Activated T-cell treated with anti-CD3 and anti-CD28 coated beads for 4 hours (primary cell): ENCODE measurements at places on chromosomes 5 and 9.

DNA sequence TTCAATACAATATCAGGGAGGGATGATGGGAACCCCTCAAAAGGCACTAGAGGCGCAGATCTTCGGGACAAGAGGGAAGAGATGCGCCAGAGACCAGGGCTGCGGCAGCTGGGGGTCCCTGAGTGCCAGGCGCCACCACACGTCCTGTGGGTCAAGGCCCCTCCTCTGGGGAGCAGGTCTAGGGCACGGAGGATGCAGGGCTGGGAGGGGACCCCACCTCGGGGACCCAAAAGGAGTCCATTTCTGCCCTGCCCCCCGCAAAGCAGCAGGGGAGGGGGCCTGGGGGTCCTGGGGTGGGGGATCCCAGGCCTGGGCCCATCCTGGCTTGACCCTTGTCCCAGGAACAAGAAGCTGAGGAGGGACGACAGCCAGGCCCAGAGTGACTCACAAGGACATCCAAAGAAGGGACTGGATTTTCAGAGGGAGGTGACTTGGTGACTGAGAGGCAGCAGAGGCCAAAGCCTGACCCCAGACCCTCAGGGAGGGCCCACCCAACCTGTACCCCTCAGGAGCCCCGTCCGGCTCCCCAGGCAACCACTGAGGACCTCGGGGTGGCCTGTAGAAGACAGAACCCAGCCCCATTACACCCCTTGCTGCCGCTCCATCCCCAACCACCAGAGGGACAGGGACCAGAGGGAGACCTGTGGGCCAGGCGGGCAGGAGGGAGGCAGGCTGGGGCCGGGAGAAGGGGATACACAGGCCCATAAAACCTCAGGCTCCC, 54.2 kb downstream of the LRSAM1 start:
- DNase-seq: no peak

DNA sequence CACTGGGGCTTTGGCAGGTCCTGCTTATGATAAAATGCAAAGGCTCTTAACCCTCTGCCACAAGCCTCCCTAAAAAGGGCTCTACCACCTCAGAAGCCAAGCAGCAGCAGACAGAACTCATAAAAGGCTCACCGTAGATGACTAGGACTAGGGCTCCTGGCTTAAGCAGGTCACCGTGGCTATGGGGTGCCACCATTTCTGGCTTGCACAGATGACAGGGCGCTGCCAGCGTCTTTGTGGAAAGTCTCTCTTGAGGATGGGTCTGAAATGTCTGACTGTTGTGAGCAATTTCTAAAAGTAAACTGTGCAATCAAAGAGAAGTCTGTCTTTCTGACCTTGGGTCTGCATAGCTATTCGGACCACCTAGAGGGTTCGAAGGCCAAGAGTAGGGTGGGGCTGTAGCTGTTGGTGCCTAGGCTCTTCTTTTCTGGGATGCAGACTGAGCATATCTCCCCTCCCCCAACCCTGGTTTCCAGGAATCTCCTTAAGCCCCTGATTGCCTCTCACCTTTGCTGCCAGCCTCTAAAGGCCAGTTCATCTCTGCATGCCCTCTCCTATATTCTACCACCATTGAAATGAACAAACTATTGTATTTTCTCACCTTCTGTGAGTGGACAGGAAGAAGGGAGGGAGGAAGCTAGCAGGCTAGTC, 307.4 kb downstream of the ARHGAP26 start:
- no peak for DNase-seq

DNA sequence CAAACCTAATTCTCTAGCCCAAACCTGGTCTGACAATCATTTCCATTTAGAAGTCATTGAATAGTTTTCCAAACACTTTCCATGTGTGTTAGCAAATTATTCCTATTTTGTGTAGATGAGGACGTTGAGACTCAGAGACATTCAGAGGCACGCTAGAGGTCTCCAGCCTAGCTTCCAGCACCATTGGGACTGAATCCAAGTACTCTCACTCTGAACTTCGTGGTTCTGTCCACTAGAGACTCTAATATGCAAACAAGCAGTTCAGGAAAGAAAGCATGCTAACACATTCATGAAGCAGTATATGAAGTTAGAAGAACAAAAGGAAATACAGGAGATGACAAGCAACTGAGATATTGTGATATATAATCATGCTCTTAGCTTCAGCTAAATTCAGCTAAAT, 354.8 kb downstream of the NTRK2 start:
- no peak for DNase-seq

GRCh38 chr5:1498623-1499416, 24.9 kb downstream of the LPCAT1 start:
- DNase-seq: no peak

GRCh38 chr5:120106912-120107525, 357.1 kb upstream of the PRR16 start:
- DNase-seq: no peak

DNA sequence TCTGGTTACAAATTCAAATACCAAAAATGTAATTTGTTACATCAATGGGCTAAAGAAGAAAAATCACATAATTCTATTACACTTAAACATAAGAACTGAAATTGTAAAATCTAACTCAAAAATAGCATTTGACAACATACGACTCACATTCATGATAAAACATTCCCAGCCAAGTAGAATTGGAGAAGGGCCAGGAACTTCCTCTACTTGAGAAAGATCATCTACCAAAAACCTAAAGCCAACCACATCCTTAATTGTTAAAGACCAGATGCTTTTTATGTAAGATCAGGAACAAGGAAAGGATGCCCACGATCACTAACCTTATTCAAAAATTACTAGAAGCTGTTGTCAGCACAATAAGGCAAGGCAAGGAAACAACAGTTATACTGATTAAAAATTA, 1819.8 kb upstream of the C9orf72 start:
- DNase-seq: no peak

DNA sequence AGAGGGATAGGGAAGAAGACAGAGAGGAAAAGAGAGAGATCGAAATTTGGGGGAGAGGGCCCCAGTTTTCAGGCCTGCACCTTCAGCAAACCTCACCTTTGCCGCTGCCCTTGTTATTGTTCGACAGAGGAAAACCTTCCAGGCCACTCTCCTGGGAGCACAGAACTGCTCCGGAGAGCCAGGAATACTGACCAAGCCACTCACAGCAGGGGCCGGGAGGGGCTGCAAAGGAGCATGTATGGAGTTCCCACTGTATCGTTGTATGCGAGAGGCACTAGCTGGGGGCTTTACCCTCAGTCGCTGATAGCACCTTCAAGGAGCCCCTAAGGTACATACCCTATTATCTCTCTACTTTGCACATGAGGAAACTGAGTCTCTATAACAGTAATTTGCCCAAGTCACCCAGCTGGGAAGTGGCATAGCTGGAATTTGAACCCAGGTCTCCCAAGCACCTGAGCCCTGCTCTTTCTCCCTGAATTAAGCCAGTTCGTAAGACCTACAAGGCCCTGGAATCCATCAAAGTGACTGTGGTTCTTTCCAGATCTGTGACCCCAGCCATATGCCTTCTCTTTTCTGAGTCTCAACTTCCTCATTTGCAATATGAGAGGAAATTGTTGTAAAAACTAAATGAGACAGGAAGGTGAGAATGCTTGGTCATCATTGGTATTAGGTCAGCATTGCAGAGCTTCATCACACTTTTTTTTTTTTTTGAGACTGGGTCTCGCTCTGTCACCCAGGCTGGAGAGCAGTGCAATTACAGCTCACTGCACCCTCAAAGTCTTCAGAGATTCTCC, 21.0 kb upstream of the FOXE1 start:
- DNase-seq: no peak

DNA sequence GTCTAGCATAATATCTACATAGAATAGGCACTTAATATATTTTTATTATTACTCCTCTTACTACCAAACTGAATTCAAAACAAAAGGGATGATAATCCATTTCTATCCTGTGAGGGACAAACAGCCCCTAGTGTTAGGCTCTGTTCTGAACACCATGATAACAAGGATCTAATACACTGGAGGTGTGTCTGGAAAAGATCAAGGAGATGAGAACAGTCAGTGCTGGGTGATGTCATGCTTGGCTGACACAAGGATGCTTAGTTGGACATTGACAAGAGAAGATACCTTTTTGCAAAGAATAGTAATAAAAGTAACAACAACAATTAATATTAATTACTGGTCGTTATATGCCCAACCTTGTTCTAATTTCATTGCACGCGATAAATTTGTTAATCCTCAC, 458.7 kb downstream of the EBF1 start:
- DNase-seq: no peak

DNA sequence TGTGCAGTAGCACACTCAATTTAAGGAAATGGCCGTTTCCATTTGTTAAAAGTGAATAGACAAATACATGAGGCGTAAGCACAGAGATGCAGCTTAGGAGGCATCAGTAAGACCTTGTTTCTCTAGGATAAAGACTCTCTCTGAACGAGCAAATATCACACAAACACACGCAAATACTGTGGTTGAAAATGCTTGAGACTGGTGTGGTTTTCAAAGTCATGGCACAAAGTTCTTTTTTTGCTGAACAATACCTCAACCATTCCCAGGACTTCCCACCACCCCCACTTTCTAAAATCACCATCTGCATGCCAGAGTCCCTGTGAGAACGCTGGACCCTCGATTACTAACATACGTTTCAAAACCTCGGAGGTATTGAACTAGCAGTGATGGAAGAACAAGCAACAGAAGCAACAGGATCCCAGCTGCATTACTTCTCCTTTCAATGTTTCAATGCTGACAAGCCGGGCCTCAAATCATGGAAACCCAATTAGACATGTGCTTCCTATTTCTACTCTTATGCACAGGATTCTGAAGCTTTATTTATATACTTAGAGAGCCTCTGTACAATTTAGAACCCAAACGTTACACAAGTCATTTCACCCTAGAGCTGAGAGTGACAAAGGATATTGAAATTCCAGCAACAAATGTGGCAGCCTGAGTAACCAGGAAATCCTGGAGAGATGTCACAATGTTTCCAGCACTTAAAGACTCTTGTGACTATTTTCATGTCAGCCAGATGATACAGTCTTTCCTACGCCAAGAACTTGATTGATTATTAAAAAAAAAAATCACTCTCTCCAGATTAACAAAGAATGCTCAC, 63.9 kb downstream of the CDC14B start:
- no peak for DNase-seq

- DNase-seq: no peak
Observed at GRCh38 chr5:142722896-142723295, 37.0 kb upstream of the FGF1 start.

GRCh38 chr5:154762261-154762660, 7.1 kb downstream of the LARP1 start:
- DNase-seq: no peak

GRCh38 chr9:33155393-33155792, 11.7 kb downstream of the B4GALT1 start:
- DNase-seq: no peak

GRCh38 chr5:106854922-106855321, 815.8 kb downstream of the EFNA5 start:
- no peak for DNase-seq

GRCh38 chr5:14326035-14326903, 183.1 kb downstream of the TRIO start:
- no peak for DNase-seq

GRCh38 chr5:38189081-38189504, 69.3 kb upstream of the EGFLAM start:
- DNase-seq: no peak

GRCh38 chr5:87872986-87873385, 395.7 kb downstream of the TMEM161B start:
- DNase-seq: no peak

DNA sequence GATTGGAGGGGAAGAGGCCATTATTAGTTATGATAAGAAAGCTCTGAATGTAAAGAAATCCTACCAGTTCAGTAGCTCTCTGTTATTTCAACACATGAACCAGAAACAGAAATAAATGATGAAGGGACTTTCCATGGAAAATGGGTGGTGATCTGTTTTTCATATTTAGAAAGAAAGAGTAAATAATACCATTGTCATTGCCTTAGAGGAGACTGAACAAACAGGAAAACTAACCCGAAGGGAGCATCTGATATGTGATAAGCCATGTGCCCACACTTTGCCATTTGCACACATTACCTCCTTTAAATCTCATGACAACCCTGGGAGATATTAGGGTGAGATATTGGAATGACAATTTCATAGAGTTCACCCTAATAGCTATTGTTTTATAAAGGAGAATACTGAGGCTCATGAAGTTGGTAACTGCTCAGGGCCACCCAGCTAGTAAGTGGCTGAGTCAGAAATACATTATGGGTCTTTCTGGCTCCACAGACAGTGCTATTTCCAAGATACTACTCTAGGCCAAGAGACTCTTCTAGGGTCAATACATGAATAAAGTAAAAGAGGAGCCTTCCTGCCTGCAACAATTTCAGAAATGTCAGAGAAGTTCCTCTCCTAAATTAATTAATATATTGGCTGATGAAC, 111.0 kb upstream of the SLIT3 start:
- DNase-seq: no peak

DNA sequence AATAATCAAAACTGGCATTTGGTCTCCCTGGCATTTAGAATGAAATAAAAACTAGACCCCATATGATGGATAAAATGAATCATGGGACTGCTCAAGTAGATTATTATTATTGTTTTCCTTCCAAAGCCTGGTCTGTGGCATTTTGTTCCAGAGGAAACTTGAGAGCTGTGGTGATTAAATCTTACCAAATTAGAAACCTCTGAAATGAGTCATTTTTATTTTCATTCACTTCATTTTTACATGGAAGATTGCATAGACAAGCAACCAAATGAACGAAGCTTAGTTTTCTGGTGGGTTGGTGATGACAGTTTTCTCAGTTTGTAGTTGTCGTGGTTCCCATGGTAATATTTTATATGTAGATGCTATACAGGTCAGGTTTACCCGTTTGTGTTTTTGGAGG, 23.4 kb downstream of the PAM start:
- DNase-seq: no peak

GRCh38 chr9:79353856-79354520, 217.8 kb upstream of the TLE4 start:
- DNase-seq: no peak

DNA sequence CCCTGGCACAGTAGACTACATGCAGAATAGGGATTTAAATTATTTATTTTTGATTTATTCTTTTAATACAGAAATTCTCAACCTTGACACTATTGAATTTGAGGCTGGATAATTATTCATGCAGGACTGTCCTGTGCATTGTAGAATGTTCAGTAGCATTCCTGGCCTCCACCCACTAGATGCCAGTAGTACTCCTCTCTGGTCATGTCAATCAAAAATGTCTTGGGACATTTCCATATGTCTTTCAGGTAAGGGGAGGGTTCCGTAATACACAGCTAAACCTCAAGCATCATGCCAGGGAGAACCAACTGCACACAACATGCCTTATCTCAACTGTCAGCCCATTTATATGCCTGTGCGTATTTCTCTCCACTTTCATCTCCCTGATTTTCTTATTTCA, 231.8 kb downstream of the BRINP1 start:
- DNase-seq: no peak

DNA sequence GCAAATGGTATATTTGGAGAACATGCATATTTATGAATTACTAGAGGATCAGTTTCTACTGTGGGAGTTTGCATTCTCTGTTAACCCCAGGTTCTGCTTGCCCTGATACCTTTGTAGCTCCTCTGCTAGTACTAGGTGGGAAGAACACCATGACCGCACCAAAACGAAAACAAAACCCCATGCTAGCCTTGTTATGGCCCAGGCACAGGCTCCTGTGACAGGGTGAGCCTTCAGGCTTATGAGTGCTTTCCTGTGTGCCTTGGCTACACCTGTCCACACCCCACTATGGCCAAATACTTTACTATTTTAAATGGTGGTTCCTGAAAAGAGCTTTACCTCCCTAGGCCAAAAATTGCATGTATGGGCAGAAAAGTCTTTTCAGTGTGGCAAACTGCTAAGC, 94.8 kb downstream of the PPIC start:
- no peak for DNase-seq

- no peak for DNase-seq
Observed at GRCh38 chr5:14726066-14726838, 61.7 kb downstream of the OTULIN start.

- DNase-seq: no peak
Observed at GRCh38 chr5:19694949-19695611, 292.9 kb downstream of the CDH18 start.
